Pancreas (tissue), 10 donors: ENCODE measurements at places on chromosomes 5 and 9.

DNA sequence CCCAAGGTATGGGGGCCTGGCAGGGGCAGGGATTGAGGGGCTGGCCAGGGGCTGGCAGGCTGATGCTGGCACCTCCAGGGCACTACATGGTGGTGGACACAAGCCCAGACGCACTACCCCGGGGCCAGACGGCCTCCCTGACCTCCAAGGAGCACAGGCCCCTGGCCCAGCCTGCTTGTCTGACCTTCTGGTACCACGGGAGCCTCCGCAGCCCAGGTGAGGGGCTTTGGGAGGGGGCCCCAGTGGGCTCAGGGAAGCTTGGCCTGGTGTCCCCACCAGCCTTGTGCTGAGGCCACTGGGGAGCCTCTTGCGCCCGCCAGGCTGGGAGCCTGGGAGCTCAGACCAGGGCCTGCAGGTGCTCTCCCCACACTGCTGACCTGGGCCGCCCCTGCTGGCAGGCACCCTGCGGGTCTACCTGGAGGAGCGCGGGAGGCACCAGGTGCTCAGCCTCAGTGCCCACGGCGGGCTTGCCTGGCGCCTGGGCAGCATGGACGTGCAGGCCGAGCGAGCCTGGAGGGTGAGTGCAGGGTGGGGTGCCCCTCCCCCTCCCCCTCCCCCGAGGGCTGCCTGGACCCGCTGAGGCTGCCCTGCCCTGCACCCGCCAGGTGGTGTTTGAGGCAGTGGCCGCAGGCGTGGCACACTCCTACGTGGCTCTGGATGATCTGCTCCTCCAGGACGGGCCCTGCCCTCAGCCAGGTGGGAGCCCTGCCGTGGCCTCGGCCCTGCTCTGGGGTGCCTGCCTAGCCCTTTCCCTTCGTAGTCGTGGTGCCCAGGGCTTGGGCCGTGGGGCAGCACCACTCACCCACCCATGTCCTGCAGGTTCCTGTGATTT is 5.7 kb downstream of the MAMDC4 start:
- no peak overlapping the region for H3K4me3 ChIP-seq
- DNase-seq, result peak; percentile 82
- peaks cover 26% of the 10 kb centered on the region for H3K4me1 ChIP-seq
- H3K36me3 ChIP-seq, result peaks cover 15% of the 10 kb centered on the region
- H3K27ac ChIP-seq, result peak overlapping the region; percentile 64

GRCh38 chr5:154205441-154206117 is 15.0 kb downstream of the GALNT10 start:
- H3K36me3 ChIP-seq, result no peaks in the 10 kb centered on the region
- no peak overlapping the region for H3K27ac ChIP-seq
- H3K4me3 ChIP-seq, result no peak overlapping the region
- no peak for DNase-seq
- H3K27me3 ChIP-seq, result no peaks in the 10 kb centered on the region

- H3K36me3 ChIP-seq, result no peaks in the 10 kb centered on the region
- no peak overlapping the region for H3K27ac ChIP-seq
- no peaks in the 10 kb centered on the region for H3K4me1 ChIP-seq
- no peak for DNase-seq
Measured at GRCh38 chr9:6356904-6357303, 28.7 kb downstream of the TPD52L3 start.

DNA sequence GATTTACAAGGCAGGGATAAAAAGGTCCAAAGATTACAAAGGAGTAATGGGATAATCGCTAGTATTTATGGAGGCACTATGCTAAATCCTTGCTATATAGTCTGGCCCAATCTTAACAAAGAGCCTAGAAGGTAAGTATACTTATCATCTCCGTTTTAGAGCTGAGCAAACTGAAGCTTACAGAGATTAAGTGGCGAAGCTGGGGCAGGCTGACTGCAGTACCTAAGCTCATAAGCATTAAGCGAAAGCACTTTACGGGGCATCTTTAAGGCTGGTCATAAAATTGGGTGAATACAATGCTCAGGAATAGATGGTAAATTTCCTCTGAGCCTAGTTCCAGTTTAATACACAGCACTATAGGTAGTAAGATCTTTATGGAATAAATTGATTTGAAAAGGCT is 30.0 kb upstream of the ZNF366 start:
- no peak overlapping the region for H3K27ac ChIP-seq
- H3K4me1 ChIP-seq, result no peaks in the 10 kb centered on the region
- no peak overlapping the region for H3K4me3 ChIP-seq

DNA sequence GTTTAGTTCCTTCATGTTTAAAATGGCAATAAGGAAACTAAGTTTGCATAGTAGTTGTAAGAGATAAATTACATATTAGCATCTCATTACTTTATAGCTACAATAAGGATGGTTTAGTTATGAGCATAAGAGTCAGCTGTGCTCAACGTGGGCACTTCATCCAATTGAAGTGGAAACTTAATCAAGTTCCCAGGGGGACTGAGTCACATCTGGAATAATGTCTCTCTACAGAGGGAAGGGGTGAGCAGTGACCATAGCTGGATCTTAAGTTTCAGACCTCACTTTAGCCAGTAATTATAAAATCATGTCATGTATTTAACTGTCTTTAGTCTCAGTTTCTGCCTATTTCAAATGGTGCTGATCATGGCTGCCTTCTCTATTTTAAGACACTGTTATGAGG is 36.8 kb upstream of the FAM240B start:
- no peak for DNase-seq
- H3K36me3 ChIP-seq, result no peaks in the 10 kb centered on the region
- H3K27ac ChIP-seq, result no peak overlapping the region
- H3K4me1 ChIP-seq, result no peaks in the 10 kb centered on the region

DNA sequence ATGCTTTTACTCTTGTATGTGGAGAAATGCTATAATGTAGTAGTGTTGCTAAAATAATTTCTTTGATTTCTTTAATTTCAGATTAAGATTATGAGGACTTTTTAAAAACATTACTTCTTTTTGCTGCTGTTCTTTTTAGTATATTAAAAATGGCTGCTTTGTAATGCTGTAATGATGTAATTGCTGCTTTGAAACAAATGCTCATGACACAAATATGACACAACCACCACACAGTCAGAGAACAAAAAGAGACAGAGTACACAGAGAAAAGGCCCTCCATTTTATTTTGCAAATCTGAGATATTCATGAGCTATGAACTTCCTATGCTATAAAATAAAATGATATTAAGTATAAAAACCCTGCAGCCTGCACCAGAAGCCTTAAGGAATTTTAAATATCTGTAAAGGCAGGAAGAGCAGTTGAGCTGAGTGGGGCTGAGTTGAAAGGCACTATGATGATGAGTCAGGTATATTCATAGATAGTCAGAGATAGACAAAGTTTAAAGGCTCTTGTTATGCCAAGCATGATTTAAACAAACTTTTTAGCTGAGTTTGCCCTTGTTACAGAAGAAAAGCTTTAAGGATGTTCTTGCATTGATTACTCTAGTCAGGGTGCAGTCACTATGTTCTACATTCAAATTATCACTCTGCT is 5.1 kb upstream of the POU5F2 start:
- no peak overlapping the region for H3K4me3 ChIP-seq
- H3K27me3 ChIP-seq, result no peaks in the 10 kb centered on the region
- no peaks in the 10 kb centered on the region for H3K36me3 ChIP-seq
- H3K4me1 ChIP-seq, result no peaks in the 10 kb centered on the region
- no peak for DNase-seq

DNA sequence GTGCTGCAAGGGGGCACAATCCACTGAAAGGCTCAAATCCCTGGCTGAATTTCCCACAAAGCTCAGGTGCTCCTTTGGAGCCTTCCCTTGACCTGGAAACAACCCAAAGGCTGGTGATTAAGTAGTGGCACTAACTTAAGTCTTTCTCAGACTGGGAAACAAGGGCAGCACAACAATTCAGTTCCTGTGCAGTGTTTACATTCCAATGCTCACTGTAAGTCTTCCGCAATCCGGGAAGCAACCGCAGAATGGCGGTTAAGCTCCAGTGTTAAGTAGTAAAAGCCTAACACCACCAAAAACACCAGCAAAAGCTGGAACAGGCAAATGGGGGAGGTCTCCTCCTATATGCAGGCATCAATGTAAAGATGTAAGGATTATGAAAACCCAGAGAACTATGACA is 117.2 kb downstream of the TRPM3 start:
- H3K27me3 ChIP-seq, result no peaks in the 10 kb centered on the region
- DNase-seq, result no peak
- H3K27ac ChIP-seq, result no peak overlapping the region
- no peak overlapping the region for H3K4me3 ChIP-seq

- no peaks in the 10 kb centered on the region for H3K27me3 ChIP-seq
- no peak for DNase-seq
- peaks cover 36% of the 10 kb centered on the region for H3K4me1 ChIP-seq
- H3K4me3 ChIP-seq, result peak overlapping the region; percentile 95
Measured at GRCh38 chr9:127569886-127570401, 42.1 kb upstream of the STXBP1 start.

GRCh38 chr9:123470121-123470782 is 114.3 kb downstream of the CRB2 start:
- no peak overlapping the region for H3K4me3 ChIP-seq
- H3K4me1 ChIP-seq, result no peaks in the 10 kb centered on the region
- no peaks in the 10 kb centered on the region for H3K36me3 ChIP-seq
- H3K27me3 ChIP-seq, result no peaks in the 10 kb centered on the region

DNA sequence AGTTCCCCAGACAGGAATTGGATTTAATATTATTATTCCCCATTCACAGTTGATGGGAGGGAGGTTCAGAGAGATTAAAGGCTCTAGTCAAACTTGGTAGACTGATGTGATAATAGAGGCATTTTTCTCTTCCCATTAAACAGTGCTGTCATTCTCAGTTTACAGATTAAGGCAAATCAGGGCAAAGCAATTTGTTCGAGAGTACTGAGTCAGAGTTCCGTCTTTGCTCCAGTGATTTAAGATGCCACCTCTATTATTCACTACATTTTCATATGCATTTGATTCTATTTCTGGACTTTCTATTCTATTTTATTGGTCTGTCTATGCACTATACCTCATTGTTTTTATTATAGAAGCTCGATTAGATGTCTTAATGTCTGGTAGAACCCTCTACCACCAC is 201.0 kb upstream of the RAI14 start:
- no peak for DNase-seq
- no peak overlapping the region for H3K27ac ChIP-seq
- no peaks in the 10 kb centered on the region for H3K4me1 ChIP-seq
- no peak overlapping the region for H3K4me3 ChIP-seq

DNA sequence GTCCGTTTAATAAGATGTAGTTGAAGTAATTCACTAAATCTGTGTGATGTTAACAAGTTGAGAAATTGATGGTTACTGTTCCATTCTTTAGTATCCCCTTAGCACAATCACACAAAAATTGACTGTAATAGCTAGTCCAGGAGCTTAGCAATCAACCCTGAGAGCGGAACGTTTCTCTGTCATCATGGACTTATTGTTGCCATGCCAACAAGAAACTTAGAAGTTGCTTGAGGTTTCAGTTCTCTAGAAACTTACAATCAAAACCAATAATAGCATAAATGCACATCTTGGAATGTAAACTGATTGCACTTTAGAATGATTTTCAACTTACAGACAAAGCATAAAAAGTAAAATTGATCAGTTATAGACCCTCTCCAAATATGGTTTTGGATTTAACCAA is 125.4 kb upstream of the ANKH start:
- H3K4me3 ChIP-seq, result no peak overlapping the region
- no peaks in the 10 kb centered on the region for H3K36me3 ChIP-seq
- no peaks in the 10 kb centered on the region for H3K27me3 ChIP-seq
- no peak overlapping the region for H3K27ac ChIP-seq

GRCh38 chr5:172972552-172972951 is 11.0 kb upstream of the ATP6V0E1 start:
- H3K4me3 ChIP-seq, result no peak overlapping the region
- peaks cover 8% of the 10 kb centered on the region for H3K36me3 ChIP-seq
- H3K27me3 ChIP-seq, result no peaks in the 10 kb centered on the region

DNA sequence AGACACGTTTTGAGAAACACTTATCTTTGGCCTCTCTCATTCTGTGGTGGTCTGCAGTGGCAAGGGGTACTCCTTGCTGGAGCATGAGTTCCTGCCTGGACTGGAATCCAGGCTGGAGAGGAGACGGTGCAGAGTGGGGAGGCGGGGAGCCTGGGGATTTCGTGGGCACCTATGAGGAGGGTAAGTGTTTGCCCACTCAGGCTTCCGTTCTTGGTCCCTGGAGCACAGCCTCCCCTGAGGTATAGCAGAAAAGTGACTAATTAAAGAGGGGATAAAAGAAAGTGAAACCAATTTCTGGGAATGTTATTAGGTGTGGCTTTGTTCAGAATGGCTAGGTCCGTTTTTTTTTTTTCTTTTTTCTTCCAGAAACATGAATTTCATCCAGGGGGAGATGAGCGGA is 90.8 kb downstream of the ARHGAP26 start:
- no peak overlapping the region for H3K4me3 ChIP-seq
- H3K4me1 ChIP-seq, result peaks cover 18% of the 10 kb centered on the region
- DNase-seq, result no peak
- no peaks in the 10 kb centered on the region for H3K27me3 ChIP-seq
- H3K27ac ChIP-seq, result peak overlapping the region; percentile 40

DNA sequence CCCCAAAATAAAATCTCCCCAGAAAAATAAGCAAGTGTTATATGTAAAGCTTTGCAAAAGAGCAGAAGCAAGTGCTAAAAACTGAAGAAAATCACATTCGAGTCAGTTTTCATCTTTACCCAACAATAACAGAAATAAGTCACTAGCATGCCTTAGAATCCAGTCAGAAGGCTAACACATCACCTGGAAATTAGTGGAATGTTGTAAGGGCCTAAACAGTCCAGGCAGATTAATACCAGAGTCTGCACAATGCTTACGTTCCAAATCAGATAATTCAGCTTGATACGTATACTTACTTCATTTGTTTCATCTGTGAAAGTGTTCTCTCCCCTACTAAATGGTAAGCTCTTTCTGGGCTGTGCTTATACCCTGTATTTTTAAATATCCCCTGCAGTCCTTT is 42.7 kb downstream of the SUSD1 start:
- H3K27ac ChIP-seq, result no peak overlapping the region
- H3K4me3 ChIP-seq, result no peak overlapping the region
- H3K4me1 ChIP-seq, result no peaks in the 10 kb centered on the region
- no peaks in the 10 kb centered on the region for H3K36me3 ChIP-seq
- DNase-seq, result no peak
- no peaks in the 10 kb centered on the region for H3K27me3 ChIP-seq

DNA sequence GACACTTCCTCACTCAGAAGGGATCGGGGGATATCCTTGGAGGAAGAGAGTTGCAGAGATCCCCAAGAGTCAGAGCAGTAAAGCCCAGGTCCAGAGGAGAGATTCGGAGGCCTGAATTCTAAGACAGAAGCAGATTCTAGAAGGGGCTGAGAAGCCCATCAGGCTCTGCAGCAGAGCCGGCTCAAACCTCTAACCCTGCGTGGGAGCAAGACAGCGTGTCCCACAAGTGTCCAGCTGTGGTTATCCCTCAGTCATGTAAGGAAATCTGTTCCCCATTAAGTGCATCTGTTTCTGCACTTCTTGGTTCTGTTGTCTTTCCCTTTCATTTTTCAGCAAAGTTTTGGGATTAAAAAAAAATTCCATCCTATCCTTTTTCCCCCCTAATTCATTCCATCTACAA is 4.8 kb upstream of the DIAPH1 start:
- H3K4me1 ChIP-seq, result peaks cover 3% of the 10 kb centered on the region
- H3K4me3 ChIP-seq, result no peak overlapping the region
- DNase-seq, result no peak
- no peak overlapping the region for H3K27ac ChIP-seq
- H3K36me3 ChIP-seq, result no peaks in the 10 kb centered on the region
